OCI-LY7 (cell line): ENCODE measurements at places on chromosomes 16 and 17.

- no peak for DNase-seq
Measured at GRCh38 chr16:2779151-2779920, 2.3 kb upstream of the ELOB start.

DNA sequence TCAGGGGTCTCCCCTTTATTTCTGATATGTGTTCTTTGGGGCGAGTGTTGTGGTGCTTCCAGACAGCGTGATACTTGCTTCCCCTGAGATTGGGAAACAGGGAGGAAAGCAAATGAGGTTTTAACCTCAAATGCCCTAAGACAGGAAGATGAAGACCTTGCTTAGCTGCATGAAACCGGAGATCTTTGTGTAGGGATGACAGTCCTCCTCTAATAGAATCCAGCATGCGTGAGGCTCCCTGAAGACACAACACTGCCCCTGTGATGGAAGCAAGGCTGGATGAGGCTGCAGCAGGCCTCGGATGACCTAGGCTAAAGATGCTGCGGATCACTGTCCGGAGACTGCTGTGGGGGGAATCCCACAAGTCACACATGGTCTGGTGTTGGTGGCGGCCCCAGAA, 491.0 kb downstream of the CDH13 start:
- no peak for DNase-seq

DNA sequence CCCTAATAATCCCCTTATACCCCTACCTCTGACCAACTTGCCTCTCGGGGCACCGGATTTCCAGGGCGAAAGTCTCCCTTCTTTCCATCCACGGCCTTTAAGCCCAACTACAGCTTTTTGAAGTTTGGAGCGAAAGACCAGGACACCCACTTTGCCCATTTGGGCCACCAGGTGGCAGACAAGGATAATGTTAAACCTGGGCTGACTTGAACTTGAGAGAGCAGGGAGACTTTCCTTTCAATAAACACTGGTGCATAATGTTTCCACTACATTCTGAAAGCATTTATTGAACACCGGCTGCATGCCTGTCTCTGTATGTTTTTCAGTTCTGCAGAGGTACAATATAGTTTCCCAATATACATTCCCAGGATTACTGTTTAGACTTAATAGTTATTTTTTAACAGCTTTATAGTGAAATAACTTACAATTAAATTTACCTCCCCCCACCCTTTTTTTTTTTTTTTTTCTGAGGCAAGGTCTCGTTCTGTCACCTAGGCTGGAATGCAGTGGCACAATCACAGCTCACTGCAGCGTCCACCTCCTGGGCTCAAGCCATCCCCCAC, 6.9 kb upstream of the CES3 start:
- DNase-seq: peak; percentile 72

GRCh38 chr16:4972938-4973587, 14.9 kb downstream of the SEC14L5 start:
- no peak for DNase-seq

DNA sequence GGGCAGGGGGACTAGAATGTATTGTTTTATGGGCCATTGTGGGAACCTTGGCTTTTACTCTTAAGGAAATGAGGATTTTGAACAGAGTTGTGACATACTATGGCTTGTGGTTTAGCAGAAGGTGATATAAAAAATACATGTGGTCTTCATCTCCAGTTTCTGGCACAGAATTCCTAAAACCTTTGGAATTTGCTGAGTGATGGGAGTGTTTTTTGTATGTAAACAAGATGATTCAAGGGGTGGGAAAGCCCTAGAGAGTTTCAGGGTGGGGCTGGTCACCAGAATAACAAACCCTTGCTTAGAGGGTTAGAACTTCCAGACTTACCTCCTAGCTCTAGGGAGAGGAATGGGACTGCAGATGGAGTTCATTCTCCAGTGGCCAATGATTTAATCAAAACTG, 316.1 kb downstream of the PHKB start:
- DNase-seq: no peak

DNA sequence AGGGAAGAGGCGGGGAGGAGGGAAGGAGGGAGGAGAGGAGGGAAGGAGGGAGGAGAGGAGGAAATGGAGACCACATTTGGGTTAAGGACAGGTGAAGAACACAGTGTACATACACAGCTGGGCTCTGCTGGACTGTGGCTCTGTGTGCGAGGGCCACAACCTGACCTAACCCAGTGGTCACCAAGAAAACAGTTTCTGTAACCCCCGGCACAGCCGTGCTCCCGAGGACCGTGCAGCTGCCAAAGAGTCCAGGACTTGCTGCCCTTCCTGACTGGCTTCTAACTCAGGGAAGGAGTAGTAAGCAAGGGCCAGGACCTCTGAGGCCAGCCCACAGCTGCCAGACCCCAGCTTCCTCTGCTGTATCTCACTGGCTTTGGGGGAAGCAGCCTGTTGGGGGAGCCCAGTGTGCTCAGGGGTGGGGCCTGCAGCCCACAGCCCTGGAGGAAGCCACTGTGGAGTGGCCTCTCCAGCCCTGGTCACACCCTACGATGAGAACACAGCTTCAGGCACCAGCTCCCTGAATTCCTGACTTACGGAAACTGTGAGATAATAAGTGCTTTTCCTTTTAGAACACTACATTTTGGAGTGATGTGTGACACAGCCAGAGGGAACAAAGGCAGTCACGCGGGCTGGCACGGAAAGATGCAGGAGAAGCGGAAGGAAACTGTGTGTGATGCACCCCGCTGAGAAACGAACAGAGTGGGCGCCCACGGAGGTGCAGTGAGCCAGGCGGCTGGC, 32.3 kb downstream of the SLC7A5 start:
- no peak for DNase-seq

DNA sequence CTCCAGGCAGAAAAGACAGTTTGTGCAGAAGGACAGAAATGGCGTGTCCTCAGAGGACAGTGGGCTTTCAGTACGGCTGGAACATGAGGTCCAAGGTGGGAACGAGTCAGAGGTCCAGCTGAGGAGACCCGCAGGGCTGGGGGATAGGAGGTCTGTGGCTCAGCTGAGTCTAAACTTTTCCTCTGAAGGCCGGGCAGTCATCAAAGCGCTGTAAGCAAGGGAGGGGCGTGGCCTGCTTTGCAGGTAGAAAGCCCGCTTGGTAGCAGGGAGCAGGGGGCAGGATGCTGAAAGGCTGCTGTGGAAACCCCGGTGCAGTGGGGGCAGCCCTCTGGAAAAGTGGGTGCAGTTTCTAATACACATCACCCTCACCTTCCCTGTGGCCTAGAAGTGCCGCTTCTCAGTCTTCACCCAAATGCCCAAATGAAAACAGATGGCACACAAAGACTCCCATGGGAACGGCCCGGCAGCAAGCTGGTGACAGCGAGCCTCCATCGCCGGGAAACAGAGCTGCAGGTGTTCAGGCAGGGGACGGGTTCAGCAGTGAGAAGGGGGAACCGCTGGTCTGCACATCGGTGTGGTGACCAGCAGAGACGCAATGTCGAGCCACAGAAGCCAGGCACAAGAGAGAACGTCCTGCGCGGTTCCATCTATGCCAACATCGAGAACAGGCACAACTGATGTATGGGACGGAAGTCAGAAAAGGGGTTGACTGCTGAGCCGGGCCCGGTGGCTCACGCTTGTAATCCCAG, 12.2 kb upstream of the OSGIN1 start:
- no peak for DNase-seq

GRCh38 chr17:38815576-38816193, 9.4 kb downstream of the CWC25 start:
- no peak for DNase-seq

- no peak for DNase-seq
Measured at GRCh38 chr16:68411086-68411485, 37.2 kb downstream of the SMPD3 start.

GRCh38 chr17:60959696-60960095, 282.0 kb downstream of the BCAS3 start:
- no peak for DNase-seq

DNA sequence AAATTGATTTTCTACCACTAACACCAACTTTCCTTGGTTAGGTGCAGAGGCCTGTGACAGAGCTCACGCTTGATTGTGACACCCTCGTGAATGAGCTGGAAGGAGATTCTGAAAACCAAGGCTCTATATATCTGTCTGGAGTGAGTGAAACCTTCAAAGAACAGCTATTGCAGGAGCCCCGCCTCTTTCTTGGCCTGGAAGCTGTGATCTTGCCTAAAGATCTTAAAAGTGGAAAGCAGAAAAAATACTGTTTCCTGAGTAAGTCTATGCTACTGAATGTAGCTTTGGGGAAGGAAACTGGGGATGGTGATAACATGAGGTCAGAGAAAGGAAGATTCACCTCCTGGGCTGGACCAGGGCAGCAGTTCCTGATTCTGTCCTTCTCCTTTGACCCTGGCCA, 38.3 kb downstream of the REXO5 start:
- DNase-seq: no peak

- DNase-seq: no peak
Measured at GRCh38 chr17:34474706-34475105, 104.7 kb upstream of the TMEM132E start.

DNA sequence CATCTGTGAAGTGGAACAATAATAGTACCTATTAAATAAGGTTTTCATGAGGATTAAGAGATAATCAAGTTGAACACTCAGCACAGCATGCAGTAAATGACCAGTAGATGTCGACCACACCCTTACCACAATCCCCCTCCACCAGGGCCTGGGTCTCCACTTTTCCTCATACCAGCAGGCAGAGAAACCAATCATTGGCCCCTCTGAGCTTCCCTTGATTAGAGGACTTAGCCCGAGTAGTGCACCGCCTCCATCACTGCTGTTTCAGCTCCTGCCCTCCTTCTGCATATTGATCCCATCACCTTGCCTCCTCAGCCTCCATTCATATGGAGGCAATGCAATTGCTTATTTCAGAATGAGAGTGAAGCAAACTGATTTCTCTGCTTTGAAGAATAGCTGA, 96.5 kb upstream of the CDH11 start:
- no peak for DNase-seq
